ENCODE measurements at places on chromosomes 5 and 9.

GRCh38 chr9:17394881-17395510 is 183.9 kb upstream of the SH3GL2 start:
- DNase-seq, result no peak

GRCh38 chr9:120257483-120257882 is 322.5 kb downstream of the CDK5RAP2 start:
- no peak for DNase-seq

- DNase-seq, result no peak
Measured at GRCh38 chr5:81187885-81188284, 45.2 kb upstream of the CKMT2 start.

GRCh38 chr5:2017540-2018389 is 135.0 kb upstream of the IRX4 start:
- no peak for DNase-seq

DNA sequence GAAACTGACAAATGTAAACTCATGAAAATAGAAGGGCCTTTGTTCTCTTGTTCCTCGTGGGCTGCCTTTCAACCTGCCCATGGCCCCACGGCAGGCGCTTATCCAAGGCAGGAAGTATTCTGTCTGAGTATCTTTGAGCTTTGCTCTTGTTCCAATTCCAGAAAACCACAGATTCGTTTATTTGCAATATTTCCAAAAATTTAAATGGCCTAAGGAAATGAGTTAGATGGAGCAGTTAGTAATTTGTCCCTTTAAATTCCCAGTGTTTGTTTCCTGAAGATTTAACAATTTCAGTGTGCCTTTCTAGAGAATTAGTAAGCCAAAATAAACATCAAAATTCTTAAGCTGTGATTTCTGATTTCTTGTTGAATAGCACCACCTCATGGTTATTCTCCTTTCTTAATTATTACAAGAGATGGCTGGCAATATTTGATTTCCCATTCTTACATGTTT is 299.4 kb upstream of the RASA1 start:
- DNase-seq, result no peak

DNA sequence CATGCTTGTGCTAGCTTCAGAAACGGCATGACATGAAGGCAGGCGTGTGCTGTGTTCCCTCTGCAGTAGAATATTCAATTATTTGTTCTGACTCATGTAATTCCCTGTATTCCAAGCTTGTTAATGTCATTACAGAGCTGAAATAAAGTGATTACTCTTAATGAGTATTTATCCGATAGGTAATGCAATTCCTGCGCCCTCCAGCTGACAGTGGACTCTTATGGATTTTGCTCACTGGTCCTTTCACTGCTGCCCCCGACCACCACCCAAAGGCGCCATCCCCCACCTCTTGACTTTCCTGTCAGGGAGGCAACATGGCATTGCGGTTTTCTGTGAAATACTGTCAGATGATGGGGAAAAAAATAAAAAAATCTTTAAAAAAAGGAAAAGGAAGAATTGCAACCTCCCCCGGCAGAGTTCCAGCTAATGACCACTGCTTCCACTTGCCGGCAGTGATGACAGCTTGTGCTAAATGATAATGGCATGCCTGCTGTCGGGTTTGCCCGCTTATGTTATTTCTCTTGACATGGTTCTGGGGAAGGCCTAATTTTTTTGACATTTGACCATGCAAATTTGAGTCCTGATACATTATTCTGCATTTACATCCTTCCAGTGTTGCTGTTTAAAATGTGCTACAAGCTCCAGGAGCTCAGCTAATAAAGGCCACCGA is 335.3 kb upstream of the ADAMTS16 start:
- no peak for DNase-seq

DNA sequence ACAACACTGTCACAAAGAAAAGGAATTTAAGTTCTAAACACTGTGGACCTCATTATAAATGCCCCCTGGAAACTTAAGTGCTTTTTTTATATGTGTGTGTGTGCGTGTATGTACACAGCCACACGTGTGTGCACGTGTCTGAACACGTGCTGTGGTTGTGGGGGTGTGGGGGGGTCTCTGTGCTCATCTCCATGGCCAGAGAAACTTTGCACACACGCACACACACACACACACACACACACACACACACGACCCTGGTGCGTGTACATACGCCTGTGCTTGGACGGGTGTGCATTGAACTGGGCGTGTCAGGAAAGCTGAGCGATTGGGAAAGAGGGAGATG is 27.9 kb downstream of the AMBP start:
- no peak for DNase-seq

DNA sequence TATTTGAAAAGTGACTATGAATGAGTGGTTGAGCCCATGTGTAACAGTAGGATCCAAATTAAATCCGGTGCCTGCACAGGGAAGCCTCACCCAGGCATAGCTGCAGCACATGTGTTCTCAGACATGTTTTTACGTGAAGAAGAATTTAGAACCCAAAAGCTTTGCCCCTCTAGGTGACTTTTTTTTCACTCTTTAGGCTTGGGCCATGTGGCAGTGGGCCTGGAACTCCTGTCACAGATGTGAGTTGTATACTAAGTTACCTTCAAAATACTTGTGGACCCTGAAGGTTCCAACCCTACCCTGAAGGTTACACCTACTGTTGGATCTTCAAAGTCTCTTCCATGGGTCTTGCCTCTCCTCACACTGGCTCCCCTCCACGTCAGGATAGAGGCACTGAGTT is 146.6 kb downstream of the GAS1 start:
- no peak for DNase-seq

- peak; percentile 88 for DNase-seq
Measured at GRCh38 chr5:176537554-176538229, 490 bp upstream of the RNF44 start.

GRCh38 chr5:505951-506525 is 18.2 kb downstream of the SLC9A3 start:
- DNase-seq, result no peak

DNA sequence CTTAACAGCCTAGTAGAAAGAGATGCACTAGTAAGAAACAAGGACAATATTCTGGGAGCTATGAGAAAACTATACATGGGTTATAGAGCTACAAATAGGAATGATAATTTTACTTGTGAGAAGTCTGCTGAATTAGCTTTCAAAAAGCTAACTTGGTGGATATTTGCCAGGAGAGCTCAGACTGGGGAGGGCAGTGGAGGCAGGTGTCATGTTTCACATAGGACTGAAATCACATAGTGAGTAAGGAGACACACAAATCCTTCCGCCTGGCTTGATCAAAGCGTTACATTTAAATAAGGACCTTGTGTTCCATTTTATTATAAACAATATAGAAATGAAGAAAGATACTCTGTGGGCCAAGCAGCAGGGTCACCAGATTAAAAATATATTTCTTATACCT is 235.0 kb downstream of the ISL1 start:
- no peak for DNase-seq

DNA sequence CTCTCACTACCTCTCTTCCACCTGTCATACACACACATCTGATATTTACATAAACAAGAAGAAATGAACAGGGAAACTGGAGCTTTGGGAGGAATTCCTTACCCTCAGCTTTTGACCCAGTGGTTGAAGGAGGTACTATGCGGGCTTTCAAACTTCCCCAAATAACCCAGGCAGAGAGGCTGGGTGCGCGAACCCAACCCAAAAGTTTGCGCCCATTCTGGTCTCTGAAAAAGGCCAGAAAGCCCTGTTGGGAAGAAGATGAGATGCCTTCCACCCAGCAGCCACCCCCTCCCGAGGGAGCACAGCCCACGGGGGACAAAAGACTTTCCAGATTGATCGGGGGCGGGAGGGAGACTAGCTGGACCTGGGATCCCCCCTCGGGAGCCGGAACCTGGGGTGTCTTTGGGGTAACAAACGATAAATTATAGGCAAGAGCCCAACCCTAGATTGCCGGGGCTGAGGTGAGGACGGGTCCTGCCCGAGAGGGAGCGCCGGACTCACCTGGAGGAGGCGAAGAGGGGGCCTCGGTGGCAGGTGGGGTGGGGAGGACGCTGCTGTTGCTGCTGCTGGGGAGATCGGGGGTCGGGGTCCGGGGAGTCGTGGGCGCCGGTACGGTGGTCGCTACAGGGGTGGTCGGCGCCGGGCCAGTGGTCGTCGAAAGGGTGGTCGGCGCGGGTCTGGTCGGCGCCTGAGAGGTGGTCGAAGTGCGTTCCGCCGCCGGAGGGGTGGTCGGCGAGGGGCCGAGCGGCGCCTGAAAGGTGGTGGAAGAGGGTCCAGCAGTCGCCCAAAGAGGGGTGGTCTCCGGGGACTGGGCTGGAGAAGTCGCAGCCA is 798 bp downstream of the MEGF9 start:
- peak; percentile 31 for DNase-seq

DNA sequence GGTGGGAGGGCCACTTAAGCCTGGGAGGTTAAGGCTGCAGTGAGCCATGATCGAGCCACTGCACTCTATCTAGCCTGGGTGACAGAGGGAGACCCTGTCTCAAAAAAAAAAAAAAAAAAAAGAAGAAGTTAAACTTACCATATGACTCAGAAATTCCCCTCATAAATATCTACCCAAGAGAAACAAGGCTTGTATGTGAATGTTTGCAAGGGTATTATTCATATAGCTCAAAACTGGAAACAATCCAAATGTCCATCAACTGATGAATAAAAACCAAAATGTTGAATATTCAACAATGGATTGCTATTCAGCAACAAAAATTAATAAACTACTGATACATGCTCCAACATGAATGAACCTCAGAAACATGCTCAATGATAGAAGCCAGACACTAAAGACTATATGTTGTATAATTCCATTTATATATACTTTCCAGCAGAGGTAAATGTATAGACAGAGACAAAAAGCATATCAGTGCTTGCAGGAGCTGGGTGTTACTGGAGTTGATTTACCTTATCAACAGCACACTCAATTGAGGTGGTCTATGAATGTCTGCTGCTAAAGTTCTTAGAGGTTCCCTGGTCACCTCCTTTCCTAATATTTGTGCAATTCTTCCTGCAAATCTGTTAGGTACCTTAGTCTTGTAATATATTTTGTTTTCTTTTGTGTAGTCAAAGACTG is 5.3 kb upstream of the SREK1 start:
- DNase-seq, result no peak

- DNase-seq, result no peak
Measured at GRCh38 chr9:3585606-3586005, 59.8 kb upstream of the RFX3 start.

DNA sequence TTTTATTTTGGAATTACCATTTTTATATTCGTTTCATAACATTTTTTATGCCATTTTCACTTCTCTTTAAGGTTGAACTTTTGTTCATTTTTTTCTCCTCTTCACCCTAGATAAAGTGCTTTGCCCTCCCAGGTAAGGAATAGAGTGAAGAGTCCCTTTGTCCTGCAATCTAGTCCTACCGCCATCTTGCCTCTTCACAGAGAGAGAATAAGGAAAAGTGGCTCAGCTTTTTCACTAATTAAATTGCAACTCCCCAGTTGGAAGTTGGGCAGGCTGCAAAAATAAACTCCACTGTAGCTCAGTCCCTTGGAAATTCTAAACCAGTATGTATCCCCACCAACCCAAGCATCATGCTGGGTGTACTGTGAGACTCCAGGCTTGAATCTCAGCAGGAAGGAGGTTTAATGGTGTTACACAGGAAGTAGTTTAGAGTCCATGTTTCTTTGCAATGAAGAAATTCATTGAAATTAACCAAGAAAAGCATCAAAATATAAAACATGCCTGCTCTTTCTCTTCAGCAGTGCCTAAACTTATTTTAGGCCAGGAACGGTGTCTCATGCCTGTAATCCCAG is 60.3 kb upstream of the PCSK1 start:
- DNase-seq, result no peak

DNA sequence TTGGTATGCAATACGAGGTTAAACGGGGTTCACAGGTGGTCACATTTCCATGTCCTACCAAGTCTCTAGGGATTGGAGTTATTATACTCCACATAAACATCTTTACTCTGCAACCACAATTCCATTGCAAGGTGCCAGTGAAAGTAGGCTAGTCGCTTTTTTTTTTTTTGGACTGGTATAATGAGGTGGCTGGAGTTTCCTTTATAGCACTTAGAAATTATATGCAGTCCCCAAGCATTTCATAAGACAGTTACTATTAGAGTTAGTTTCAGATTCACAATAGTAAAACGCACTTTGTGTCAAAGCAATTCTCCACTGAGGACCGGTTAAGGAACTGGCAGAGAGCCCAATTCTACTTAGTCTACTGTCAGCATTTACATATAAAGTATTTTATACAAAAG is 1.4 kb downstream of the MEF2C start:
- no peak for DNase-seq

DNA sequence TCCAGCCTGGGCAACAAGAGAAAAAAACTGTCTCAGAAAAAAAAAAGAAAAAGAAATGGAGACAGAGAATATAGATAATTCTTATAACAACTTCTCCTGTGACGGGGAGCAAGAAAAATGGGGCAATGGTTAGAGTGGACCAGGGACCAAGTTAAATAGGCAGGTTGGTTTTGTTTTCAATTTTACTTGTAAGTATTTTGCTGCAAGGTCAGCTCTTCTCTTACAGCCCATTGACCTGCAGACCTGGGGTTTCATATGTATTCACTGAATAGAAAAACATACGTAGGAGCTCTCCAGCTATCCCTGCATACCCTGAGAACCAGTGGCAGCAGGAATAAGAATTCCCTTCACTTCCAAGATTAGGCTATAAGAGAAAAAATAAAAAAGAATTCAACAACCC is 29.2 kb upstream of the IL13 start:
- DNase-seq, result no peak

GRCh38 chr5:147989239-147989638 is 74.5 kb upstream of the SPINK5 start:
- no peak for DNase-seq

DNA sequence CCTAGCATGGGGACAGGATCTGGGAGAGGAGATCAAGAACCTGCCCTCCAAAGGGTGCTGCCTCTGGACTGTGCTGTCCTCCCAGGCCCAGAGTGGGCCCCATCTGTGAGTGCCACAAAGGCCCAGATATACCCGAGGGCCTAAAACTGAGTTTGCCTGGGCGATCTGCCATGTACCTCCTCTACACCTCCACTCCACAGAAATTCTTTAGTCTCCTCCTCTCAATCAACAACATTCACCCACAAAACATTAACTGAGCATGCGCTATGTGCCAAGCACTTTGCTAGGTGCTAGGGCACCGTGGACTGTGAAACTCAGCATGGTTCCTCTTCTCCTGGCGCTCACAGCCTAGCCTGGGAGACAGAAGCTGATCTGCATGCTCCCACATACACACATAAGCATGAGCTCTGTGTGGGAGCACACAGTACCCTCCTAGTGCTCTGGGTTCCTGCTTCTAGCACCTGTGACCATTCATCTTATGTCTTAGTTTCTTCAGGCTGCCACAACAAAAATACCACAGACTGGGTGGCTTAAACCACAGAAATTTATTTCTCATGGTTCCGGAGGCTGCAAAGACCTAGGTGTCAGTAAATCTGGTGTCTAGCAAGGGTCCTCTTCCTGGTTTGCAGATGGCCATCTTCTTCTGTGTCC is 82.0 kb upstream of the FSTL4 start:
- DNase-seq, result no peak

- no peak for DNase-seq
Measured at GRCh38 chr9:126495411-126496180, 118.1 kb upstream of the LMX1B start.

DNA sequence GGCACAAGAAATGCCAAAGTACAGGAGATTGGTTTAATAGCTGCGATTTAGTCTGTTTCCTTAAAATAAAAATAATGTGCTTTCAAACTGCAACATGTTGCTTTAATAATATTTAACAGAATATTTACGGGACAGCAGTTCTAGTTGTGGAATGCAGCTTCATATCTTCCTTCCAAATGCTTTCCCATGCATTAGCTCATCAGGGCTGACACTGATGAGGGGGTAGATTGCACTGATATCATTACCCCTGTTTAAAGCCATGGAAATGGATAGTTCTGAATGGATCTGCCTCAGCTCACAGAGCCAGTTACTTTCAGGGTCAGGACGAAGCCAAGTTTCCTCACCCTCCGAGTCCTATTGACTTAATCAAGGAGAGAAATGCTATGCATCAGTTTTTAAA is 93.2 kb upstream of the OSMR start:
- no peak for DNase-seq

GRCh38 chr5:143882520-143882919 is 70.6 kb downstream of the HMHB1 start:
- no peak for DNase-seq
